ENCODE measurements at places on chromosomes 3 and 15.

- DNase-seq = no peak
Measured at GRCh38 chr3:173096994-173097785, 43.8 kb downstream of the SPATA16 start.

GRCh38 chr15:101536166-101536874, 46.8 kb upstream of the PCSK6 start:
- no peak for DNase-seq

DNA sequence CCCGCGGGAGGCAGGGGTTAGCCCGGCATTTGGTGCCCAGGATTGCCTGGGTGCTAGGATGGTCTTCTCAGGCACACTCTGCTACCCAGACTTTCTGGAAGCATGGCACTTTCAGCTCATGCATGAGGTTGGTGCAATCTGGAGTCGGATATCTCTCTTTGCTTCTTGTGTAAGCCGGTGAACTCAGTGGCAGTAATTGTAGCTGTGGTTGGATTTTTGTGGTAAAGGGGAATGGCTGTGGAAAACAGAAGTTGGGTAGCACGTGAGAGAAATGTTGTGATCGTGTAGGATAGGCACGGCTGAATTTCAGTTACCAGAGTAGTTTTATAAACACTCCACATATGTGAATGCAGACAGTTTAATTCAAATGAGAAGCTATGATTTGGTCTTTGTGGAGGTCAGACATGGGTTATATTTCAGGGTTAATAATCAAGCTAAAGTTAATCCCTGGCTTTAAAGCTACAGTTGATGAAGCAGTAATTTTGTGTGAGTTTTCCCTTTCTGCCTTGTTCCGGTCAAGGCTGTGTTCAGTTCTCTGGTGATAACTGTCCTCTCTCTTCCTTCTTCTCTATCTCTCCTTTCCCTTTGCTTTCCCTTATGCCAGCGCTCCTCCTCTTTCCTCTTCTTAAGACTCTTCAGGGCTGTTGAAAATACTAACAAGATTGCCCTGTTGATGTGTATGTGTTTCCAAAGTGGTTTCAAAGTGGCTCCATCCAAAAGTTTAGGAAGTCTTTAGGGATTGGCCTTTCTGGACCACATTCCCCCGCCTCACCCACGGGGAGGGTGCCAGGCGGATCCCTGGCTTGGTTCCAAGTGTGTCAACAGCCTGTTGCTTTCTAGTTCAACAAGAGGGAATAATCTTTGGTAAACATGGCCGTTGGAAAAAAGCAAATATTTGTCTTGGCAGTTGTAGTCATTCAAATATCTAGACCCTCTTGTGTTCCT, 404.6 kb upstream of the C2CD4B start:
- DNase-seq = no peak

GRCh38 chr3:71721651-71722157, 3.5 kb downstream of the EIF4E3 start:
- DNase-seq = peak; percentile 23

- DNase-seq = no peak
Measured at GRCh38 chr3:124779116-124779515, 48.9 kb downstream of the UMPS start.

- DNase-seq = no peak
Measured at GRCh38 chr3:36373084-36373483, 7.2 kb upstream of the STAC start.

GRCh38 chr3:38168151-38169026, 3.1 kb downstream of the OXSR1 start:
- no peak for DNase-seq

GRCh38 chr3:107369791-107370190, 7.4 kb upstream of the CCDC54 start:
- DNase-seq = no peak
